Activated CD4-positive, alpha-beta T cell treated with anti-CD3 and anti-CD28 coated beads, Interleukin-2, amount 10 ng/mL, durations not matched to agents 7 days and 5 days (primary cell): ENCODE measurements at places on chromosomes 3 and 15. TPM values are rescaled to one million over a fixed set of nuclear protein-coding genes. Genes with fewer than 3 reads are reported as not detected.

GRCh38 chr3:144364737-144365136 is 393.1 kb downstream of the DIPK2A start:
- no peak for DNase-seq

GRCh38 chr3:10519236-10519635 is 13.8 kb upstream of the ATP2B2 start:
- DNase-seq = no peak

DNA sequence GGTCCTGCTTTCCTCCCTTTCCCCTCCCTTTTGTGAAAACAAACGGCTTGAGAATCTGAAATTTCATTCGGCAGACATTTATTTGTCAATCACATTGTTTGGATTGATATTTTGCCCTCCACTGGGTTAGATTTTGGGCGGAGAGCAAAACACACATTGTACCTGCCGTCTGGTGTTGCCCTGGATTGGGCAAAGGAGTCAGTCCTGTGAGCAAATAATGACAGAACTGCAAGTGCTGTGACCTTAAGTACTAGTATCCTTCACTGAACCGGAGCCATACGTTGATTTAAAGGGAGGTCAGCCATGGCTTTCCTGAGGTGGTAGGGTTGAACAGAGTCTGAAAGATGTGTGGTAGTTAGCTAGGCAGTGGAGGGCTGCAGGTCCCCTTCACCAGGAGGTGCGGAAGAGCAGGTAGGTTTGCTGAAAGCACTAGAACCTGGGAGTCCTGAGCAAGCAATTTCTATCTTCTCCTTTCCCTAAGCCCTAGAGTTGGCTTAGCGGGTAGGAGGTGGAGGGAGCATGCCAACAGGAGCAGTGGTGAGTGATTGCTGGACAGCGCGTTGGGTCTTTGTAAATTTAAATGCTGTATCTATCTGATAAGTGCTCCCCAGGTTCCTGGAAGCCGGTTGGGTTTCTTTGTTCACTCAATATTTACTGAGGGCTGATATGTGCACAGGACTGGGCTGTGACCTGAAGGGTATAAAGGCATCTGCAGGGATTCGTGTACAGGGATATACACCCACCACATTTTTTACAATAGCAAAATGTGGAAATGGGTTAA is 2.0 kb downstream of the PDIA5 start:
- DNase-seq = no peak

SCAANT1 gene
- not detected for total RNA-seq

CADPS gene
- total RNA-seq = not detected
